Activated CD4-positive, alpha-beta T cell treated with anti-CD3 and anti-CD28 coated beads, Interleukin-2, amount 50 U/mL, for 4 hours (primary cell): ENCODE measurements at places on chromosomes 1 and 21.

DNA sequence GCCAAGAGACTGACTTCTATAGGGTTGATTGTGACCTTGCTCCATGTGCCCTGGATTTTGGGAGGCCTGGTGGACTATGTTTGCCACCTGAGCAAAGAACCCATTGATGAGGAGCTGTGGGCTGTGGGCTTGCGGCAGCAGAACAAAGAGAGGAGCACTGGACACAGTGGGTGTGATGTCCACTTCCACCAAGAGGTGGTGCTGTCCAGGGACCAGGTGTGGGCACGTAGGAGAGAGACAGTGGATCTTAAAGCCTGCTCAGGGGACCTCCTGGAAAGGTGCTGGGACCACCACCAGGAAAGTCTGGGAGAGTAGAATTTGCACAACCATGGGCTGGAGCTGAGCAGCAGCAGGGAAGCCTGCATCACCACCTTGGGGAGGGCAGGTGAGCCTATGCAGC is 106.7 kb upstream of the ETS2 start:
- no peak for DNase-seq

- no peak for DNase-seq
Measured at GRCh38 chr1:38085666-38086330, 39.2 kb upstream of the POU3F1 start.

GRCh38 chr1:207427832-207428585 is 26.1 kb upstream of the CR2 start:
- DNase-seq = no peak

DNA sequence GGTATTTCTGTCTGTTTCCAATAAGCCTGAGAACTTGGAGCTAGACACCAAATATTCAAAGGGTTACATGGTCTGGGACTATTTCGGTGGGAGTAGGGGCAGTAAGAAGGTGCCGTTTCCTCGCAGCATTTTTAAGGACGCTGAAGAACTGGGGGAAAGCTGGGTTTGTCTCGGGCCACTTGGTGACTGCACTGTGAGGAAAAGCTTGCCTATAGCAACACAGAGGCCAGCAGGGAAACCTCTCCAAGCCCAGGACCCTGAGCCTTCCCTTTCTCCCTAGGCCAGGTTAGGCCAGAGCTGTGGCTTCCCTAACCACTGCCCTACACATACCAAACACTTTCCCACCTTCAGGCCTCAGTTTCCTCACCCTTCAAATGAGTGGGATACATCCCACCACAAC is 3.3 kb downstream of the GLIS1 start:
- no peak for DNase-seq

GRCh38 chr1:119947468-119947867 is 51.2 kb upstream of the ADAM30 start:
- no peak for DNase-seq

DNA sequence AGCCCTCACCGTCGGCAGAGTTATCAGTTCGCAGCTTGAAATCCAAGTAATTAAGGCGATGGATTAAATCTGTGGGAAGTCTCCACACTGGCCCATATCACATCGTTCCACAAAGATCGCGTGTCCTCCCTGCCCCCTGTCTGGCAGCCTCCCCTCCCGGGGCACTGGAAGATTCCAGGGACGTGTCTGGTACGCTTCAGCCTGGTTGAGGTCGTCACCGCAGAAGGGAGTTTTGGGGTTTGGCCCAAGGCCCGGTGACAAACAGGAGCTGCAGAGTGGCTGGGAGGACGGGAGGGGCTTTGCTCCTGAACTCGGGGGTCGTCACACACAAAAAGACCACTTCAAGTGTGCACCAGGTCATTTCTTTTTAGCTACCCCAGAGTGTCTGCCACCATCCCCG is 51.1 kb downstream of the PRDM16 start:
- no peak for DNase-seq

- no peak for DNase-seq
Measured at GRCh38 chr1:3599286-3599811, 12.0 kb downstream of the MEGF6 start.

GRCh38 chr1:216670118-216670883 is 52.9 kb downstream of the ESRRG start:
- DNase-seq = no peak

- no peak for DNase-seq
Measured at GRCh38 chr1:202561726-202562443, 148.4 kb downstream of the SYT2 start.
